Anterior cingulate cortex (tissue), 58 donors: ENCODE measurements at places on chromosomes 7 and 10.

DNA sequence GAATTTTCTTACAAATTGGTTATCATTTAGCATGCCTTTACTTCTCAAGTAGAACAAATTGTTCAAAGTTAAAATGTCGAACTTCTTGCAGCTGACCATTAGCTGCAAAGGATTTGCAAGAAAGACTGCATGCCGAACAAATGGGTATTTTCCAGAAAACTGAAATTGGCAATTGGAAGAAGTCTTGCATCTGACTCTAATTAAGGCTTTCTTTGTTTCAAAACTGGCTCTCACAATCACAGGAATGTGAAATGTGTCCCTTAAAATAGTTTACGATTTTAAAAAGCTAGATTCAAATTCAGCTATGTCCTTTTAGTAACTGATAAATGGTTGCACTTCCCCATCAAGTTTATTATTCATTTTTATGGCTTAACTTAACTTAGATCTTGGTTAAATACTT, 207.9 kb downstream of the ARL4A start:
- no peak for DNase-seq

DNA sequence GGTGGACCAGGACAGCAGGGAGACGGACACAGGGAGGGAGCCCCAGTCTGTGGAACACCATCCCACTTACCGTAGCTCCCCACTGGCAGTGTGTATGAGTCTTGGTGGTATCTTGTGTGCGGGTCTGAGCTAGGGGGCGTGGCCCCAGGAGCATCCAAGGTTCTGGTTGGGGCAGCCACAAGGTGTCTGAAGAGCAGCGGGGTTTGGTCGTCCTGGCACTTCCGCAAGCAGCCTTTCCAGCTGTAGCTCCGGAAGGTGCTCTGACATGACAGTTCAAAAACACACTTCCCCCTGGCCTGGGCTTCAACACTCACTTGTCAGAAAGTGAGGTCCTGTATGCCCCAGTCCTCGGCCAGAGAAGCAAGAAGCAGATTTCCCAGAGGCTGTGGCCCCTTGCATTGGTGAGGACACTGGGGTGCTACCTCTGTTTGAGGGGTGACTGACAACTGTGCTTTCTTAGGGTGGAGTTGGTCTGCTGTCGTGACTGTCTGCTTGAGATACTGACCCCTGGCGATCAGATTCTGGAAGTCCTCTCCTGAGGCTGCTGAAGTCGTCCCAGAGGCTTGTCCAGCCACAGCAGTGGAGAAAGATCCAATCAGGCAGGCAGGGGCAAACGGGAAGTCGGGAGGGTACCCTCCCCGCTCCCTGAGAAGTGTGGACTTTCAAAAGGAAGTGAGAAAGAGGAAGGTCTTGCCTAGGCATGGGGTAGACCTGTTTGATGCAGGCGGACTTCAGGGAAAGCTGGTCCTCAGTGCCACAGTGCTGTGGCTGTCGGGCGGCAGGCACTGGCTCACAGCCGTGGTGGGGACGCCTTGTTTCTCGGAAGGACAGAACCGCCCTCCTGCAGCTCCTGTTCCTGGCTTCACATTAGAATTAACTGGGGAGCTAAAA, 51.4 kb upstream of the PFKFB3 start:
- DNase-seq, result peak; percentile 51

DNA sequence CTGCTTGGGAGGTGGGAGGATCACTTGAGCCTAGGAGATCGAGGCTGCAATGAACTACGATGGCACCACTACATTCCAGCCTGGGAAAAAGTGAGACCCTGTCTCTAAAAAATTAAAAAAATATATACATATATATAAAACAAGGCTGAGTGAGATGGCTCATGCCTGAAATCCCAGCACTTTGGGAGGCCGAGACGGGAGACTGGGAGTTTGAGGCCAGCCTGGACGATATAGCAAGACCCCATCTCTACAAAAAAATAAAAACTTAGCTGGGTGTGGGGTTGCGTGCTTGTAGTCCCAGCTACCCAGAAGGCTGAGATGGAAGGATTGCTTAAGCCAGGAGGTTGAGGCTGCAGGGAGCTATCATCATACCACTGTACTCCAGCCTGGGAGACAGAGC, 87.6 kb downstream of the CARD11 start:
- no peak for DNase-seq

DNA sequence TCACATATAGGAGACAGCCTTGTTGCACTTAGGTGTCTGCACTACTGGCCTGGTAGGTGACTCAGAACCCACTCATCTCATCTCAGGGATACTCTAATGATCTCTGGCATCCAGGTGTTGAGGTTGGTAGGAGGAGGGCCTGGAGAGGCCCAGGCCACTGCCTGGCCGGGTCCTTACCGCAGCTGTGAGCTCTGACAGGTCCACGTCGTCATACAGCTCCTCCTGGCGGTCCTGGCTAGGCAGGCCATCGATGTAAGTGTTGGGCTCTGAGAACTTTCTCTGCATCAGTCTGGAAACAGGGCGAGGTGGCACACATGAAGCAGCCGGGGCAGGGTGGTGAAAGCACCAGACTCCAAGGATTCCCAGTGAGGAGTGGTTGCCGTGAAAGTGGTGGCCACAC, 62.1 kb downstream of the VWA2 start:
- no peak for DNase-seq

DNA sequence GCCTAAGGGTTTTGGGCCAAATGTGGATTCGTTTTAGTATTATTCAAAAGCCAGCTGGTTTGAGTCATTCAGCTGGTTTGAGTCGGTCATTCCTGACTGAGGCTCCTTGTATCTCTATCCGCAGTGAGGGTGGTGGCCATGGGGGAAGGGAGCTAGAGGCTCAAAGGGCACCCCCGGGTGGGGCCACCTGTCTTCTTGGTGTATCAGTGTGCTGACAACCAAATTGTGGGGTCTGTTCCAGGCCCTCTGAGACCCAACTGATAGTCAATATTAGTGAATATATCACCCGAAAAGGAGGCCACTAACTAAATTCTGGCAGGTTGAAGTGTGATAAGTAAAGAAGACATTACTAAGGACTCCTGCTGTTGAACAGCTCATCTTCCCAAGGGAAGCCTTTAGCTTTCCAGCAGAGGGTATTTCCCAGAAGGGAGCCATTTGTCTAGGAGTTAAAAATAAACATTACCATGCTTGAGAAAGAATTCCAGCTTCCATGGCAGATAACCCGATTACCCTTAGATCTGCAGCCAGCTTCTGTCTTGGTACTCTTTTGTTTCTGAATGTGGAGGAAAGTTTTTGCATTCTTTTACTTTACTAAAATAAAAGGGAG, 29.9 kb upstream of the DDX50 start:
- no peak for DNase-seq

DNA sequence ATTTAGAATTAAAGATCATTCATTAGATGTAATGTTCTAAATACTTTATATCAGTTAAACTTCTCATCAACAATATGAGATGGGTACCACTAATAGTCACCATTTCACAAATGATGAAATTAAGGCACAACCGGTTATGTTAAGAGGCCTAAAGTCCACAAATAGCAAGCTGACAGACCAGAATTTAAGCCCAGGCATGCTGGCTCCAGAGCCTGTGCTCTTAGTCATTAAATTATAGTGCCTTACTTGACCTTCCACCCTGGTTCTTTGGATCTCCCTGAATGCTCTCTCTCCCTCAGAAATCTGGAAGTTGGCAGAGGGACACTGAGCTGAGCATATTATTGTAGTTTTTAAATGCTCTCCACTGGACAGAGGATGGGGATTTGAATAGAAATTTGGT, 3.6 kb downstream of the LIPN start:
- DNase-seq, result no peak
